IMR-90 (cell line): ENCODE measurements at places on chromosomes 2 and 18. TPM values are rescaled to one million over a fixed set of nuclear protein-coding genes. Genes with fewer than 3 reads are reported as not detected.

The CDK15 gene
- 28.9 and 33.0 TPM in 2 replicates for total RNA-seq

The TUBB8B gene
- total RNA-seq: not detected in 2 replicates

The G6PC2 gene
- not detected in 2 replicates for total RNA-seq

The TPO gene
- total RNA-seq: not detected in 2 replicates

The NPPC gene
- 0.28 and 0.36 TPM in 2 replicates for total RNA-seq

The CDH2 gene
- 105 and 111 TPM in 2 replicates for total RNA-seq

- H3K27ac ChIP-seq: peak overlapping the region; percentile 79
- no peaks in the 10 kb centered on the region for H3K27me3 ChIP-seq
- peak; percentile 63 for DNase-seq
- H3K4me1 ChIP-seq: peaks cover 20% of the 10 kb centered on the region
- no peaks in the 10 kb centered on the region for H3K36me3 ChIP-seq
Measured at GRCh38 chr2:42974721-42975717, 182.6 kb upstream of the HAAO start.

- H3K27ac ChIP-seq: no peak overlapping the region
- DNase-seq: no peak
- no peaks in the 10 kb centered on the region for H3K36me3 ChIP-seq
- H3K4me3 ChIP-seq: no peak overlapping the region; the same call in 1 of the 2 replicates
- peaks cover 9% of the 10 kb centered on the region; the same call in 1 of the 2 replicates for H3K27me3 ChIP-seq
Measured at GRCh38 chr2:236507393-236508085, 62.1 kb upstream of the ACKR3 start.

DNA sequence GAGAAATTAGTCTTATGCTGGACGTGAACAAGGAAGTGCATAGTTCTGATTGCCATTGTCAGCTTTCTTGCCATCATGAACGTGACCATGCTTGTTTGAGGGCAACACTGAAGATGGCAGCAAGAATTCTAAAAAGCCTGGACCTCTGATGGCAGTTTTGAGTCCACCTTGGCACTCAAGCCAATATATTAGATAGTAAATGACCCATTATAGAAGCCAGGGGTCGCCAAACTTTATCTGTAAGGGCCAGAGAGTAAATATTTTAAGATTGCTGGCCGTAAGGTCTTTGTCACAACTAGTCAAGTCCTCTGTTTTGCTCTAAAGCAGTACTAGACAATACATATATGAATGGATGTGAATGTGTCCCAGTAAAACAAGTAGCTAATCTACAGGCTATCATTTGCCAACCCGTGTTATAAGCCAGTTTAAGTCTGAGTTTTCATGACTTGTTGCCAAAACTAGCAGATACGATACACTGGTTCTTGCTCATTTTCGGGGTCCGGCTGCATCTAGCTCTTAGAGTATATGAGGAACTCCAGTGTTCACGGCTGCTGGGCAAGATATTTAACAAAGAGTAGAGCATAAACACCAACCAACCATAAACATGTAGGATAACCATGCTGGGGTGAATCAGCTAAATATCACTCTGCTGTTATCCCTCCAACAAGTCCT, 73.1 kb upstream of the PELI1 start:
- peaks cover 22% of the 10 kb centered on the region for H3K27me3 ChIP-seq
- H3K27ac ChIP-seq: no peak overlapping the region
- H3K4me1 ChIP-seq: no peaks in the 10 kb centered on the region
- no peak overlapping the region for H3K4me3 ChIP-seq
- H3K36me3 ChIP-seq: no peaks in the 10 kb centered on the region

DNA sequence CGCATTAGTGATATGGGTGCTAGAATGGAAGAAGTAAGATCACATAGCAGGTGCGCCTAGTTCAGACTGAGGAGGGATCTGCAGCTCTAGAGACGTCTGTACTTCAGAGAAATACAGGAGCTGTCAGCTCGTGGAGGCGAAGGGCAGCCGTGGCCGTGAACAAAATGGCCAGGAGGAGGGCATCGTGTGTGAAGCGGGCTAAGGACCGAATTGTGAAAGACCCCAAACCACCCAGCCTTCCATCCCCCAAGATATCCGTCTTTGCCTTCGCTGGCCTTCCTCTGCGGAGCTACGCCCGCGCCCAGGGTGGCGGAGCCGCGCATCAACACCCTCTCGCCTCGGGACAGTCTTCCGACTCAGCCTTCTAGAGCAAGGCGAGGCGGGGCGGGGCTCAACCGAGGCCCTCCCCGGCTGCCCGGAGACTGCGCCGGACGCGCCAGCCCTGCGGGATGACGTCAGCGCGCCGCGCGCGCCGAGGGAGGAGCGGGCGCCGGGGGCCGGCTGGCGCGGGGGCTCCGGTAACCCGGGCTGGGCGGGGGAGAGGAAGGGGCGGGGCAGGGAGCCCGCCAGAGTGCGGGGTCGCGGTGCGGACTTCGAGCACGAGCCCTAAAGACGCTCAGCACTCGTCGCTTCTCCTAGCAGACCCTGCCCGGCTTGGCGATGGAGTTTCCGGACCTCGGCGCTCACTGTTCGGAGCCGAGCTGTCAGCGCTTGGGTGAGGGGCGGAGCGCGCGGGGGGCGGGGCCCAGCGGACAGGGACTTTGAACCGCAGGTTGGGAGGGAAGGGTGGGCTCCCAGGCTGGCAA, at the start of gene ZFAND2B:
Gene ZFAND2B, plus strand, starts transcription at position 455 of the 806 bp plus-strand sequence. Its CDS starts 206 bp downstream, at position 661.
- H3K27ac ChIP-seq: peak within 1 kb of the TSS; percentile 96
- peak; percentile 88 for DNase-seq
- H3K4me1 ChIP-seq: peaks cover 16% of the 10 kb centered on the region
- H3K27me3 ChIP-seq: no peaks in the 10 kb centered on the region
- peaks cover 25% of the 10 kb centered on the region for H3K36me3 ChIP-seq

DNA sequence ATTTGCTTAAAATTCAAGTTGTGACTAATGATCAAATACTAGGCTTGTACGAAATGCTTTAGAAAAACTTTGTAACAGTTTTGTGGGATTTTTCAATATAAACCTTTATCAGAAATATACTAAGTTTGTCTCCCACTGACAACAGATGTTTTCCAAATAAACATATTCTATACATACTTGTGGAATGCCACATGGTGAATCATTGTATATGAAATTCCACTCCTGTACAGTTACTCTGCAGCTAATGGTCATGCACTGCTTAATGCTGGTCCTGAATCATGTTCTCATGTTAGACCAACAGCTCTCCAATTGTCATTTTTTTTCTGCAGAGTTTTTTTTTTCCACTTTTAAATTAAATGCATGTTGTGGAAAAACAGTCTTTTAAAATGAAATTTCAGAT, 90.1 kb downstream of the DPP4 start:
- peaks cover 5% of the 10 kb centered on the region for H3K4me1 ChIP-seq
- peak; percentile 86 for DNase-seq
- H3K4me3 ChIP-seq: no peak overlapping the region
- no peak overlapping the region for H3K27ac ChIP-seq
- H3K27me3 ChIP-seq: no peaks in the 10 kb centered on the region
- no peaks in the 10 kb centered on the region for H3K36me3 ChIP-seq

GRCh38 chr2:114350186-114350725, 92.2 kb upstream of the DPP10 start:
- H3K4me3 ChIP-seq: no peak overlapping the region
- no peak overlapping the region for H3K27ac ChIP-seq
- H3K27me3 ChIP-seq: no peaks in the 10 kb centered on the region
- H3K36me3 ChIP-seq: no peaks in the 10 kb centered on the region
- H3K4me1 ChIP-seq: no peaks in the 10 kb centered on the region
- no peak for DNase-seq

DNA sequence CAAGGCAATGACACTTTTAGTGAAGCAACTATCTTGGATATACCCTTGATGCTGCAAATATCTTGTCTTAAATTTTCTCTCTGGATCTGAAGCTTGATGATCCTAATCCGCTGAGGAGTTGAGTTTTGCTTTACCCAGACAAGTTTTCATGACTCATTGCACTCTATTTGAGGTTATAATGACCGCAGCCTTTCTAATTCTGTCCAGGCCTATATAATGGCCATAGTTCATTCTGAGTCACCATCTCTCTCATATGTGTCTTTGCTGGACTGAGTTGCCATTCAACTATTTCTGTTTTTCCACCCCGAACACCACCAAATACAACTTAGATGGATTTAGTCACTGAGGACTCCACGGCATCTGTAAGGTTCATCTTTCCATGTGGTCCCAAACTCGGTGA, 802.1 kb upstream of the FAM98A start:
- no peak overlapping the region for H3K27ac ChIP-seq
- no peaks in the 10 kb centered on the region for H3K4me1 ChIP-seq
- H3K4me3 ChIP-seq: no peak overlapping the region
- DNase-seq: no peak

GRCh38 chr18:44870631-44871502, 190.2 kb downstream of the SETBP1 start:
- no peaks in the 10 kb centered on the region for H3K27me3 ChIP-seq
- DNase-seq: no peak
- no peaks in the 10 kb centered on the region for H3K36me3 ChIP-seq
- H3K4me3 ChIP-seq: no peak overlapping the region
- no peak overlapping the region for H3K27ac ChIP-seq
- H3K4me1 ChIP-seq: no peaks in the 10 kb centered on the region

DNA sequence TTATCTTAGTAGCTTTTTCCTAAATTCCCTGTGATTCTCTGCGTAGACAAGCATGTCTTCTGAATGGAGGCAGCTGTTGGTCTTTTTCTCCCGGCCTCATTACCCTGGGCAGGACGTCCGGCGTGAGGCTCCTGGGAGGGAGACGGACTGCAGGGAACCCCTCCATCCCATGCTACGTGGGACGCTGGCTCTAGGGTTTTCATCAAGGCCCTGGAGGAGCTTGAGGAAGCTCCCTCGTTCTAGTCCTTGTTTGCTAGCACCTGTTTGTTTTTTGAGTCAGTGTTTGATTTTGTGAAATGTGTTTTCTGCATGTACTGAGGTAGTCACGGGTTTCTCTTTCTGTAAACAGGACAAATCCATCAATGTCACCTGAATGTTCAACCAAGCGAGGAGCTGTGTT, 99.3 kb upstream of the TMEM18 start:
- no peaks in the 10 kb centered on the region for H3K27me3 ChIP-seq
- no peak for DNase-seq
- H3K27ac ChIP-seq: no peak overlapping the region
- no peak overlapping the region for H3K4me3 ChIP-seq
- no peaks in the 10 kb centered on the region for H3K4me1 ChIP-seq
- H3K36me3 ChIP-seq: no peaks in the 10 kb centered on the region

- H3K4me3 ChIP-seq: no peak overlapping the region
- DNase-seq: no peak
- no peaks in the 10 kb centered on the region for H3K27me3 ChIP-seq
- H3K36me3 ChIP-seq: no peaks in the 10 kb centered on the region
- H3K4me1 ChIP-seq: no peaks in the 10 kb centered on the region
- H3K27ac ChIP-seq: no peak overlapping the region
Measured at GRCh38 chr2:107263628-107264027, 377.7 kb upstream of the ST6GAL2 start.

DNA sequence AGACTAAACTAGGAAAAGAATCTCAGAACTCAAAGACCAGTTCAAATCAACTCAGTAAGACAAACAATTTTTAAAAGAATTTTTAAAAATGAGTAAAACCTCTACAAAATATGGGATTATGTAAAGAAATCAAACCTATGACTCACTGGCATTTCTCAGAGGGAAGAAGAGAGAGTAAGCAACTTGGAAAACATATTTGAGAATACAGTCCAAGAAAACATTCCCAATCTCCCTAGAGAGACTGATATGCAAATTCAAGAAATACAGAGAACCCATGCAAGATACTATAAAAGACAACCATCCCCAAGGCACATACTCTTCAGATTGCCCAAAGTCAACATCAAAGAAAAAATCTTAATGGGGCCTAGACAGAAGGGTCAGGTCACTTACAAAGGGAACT, 162.7 kb downstream of the WDPCP start:
- H3K4me1 ChIP-seq: no peaks in the 10 kb centered on the region
- no peaks in the 10 kb centered on the region for H3K27me3 ChIP-seq
- H3K36me3 ChIP-seq: no peaks in the 10 kb centered on the region
- peak; percentile 26 for DNase-seq
- no peak overlapping the region for H3K4me3 ChIP-seq

GRCh38 chr2:54015798-54016699, 45.3 kb upstream of the PSME4 start:
- H3K36me3 ChIP-seq: 0 out of 2 replicates have a peak, but pooled peaks cover 2% of the 10 kb centered on the region
- no peaks in the 10 kb centered on the region for H3K27me3 ChIP-seq
- no peak overlapping the region for H3K4me3 ChIP-seq
- peak; percentile 88 for DNase-seq

- peaks cover 6% of the 10 kb centered on the region; the same call in 1 of the 2 replicates for H3K4me1 ChIP-seq
- no peak overlapping the region for H3K4me3 ChIP-seq
- DNase-seq: no peak
- no peak overlapping the region for H3K27ac ChIP-seq
- peaks cover 62% of the 10 kb centered on the region for H3K36me3 ChIP-seq
Measured at GRCh38 chr2:127485051-127485693, 41.1 kb downstream of the IWS1 start.

DNA sequence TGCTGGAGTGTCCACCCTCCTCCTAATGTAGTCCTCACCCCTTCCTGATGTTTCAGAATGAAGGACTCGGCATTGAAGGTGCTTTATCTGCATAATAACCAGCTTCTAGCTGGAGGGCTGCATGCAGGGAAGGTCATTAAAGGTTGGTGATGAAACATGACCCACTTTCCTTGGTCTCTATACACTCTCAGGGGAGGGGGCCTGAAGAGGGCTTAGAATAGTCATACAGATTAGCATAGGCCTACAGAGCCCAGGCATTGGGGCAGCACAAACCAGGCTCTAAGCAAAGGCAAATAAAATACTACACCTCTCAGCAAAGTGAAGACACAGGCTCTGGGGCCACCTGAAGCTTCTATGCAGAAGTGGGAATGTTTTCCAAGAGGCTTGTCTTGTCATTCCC, 1.8 kb downstream of the IL36RN start:
- no peak overlapping the region for H3K27ac ChIP-seq
- peaks cover 3% of the 10 kb centered on the region for H3K27me3 ChIP-seq
- DNase-seq: no peak
- H3K4me1 ChIP-seq: no peaks in the 10 kb centered on the region
- no peaks in the 10 kb centered on the region for H3K36me3 ChIP-seq
- no peak overlapping the region for H3K4me3 ChIP-seq

GRCh38 chr18:55838841-55839240, 250.8 kb upstream of the TCF4 start:
- no peak overlapping the region for H3K4me3 ChIP-seq
- no peak overlapping the region for H3K27ac ChIP-seq
- DNase-seq: peak; percentile 44
- H3K36me3 ChIP-seq: no peaks in the 10 kb centered on the region
- peaks cover 5% of the 10 kb centered on the region; the same call in 1 of the 2 replicates for H3K4me1 ChIP-seq
- H3K27me3 ChIP-seq: no peaks in the 10 kb centered on the region

DNA sequence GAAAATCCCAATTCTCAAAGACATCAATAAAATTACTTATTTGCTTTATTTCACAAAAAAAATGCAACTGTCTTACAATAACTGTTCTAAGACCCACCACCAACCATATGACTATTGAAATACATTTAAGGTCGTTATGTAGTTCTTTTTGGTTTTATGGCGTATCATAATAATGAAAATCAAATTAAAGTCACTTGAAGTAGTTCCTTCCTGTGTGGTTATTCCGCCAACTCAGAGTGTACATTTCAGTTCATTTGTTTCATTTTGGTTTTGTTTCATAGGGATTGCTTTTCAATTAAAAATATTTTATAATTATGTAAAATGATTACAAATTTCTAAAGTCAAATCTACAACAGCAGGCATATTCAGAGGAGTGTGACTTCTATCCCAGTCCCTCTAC, 45.9 kb upstream of the AAK1 start:
- no peak for DNase-seq
- no peaks in the 10 kb centered on the region for H3K36me3 ChIP-seq
- no peak overlapping the region for H3K4me3 ChIP-seq
- H3K27me3 ChIP-seq: no peaks in the 10 kb centered on the region
- H3K27ac ChIP-seq: no peak overlapping the region
